ENCODE measurements at places on chromosomes 5 and 9.

GRCh38 chr5:122398016-122398415, 86.0 kb downstream of the SNCAIP start:
- DNase-seq, result no peak

DNA sequence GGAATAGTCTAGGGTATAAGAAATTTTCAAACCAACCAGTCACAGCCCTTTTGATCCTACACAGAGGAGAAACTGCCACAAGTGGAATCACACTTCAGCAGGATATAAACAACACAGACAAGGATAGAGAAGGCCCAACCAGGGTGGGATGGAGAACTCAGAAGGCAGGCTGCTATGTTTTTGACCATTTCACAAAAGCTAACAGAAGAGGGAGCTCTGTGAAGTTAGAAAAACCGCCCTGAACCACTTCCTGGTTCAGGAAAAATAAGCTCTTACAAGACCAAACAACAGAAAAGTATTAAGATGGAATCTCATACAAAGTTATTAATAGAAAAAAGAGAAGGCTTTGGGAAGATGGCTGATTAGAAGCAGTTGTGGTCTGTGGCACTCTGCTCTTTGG, 960 bp upstream of the IFNB1 start:
- no peak for DNase-seq

DNA sequence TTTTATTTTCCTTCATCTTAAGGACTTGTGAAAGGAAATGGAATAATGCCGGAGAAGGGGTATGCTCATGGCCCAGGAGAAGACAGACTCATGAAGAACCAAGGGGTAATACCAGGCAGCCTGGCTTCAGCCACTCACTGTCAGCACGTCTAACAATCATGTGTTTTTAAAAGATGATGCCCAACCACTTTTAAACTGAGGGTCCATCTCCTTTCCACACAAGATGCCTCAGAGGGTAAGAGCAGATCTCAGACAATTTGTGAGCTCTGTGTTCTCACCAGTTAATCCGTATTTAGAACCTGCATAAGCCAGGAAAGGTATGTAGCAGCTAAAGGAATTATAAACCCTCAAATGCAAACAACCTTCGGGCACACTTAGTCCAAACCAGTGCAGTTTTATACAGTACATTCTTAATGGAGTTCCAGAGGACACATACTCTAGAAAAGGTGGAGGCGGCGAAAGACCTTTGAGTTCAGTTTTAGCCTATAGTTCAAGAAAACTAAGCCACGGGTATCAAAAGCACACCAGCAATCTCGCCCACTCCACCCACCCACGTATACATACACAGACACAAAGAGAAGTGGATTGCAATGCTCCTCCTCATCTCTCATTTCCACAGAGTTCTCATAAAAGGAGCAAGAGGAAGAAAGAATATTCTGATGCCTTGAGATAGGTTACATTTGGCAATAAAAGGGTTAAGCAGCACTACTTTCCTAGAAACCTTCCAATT, 2.6 kb downstream of the DIAPH1 start:
- DNase-seq, result no peak

DNA sequence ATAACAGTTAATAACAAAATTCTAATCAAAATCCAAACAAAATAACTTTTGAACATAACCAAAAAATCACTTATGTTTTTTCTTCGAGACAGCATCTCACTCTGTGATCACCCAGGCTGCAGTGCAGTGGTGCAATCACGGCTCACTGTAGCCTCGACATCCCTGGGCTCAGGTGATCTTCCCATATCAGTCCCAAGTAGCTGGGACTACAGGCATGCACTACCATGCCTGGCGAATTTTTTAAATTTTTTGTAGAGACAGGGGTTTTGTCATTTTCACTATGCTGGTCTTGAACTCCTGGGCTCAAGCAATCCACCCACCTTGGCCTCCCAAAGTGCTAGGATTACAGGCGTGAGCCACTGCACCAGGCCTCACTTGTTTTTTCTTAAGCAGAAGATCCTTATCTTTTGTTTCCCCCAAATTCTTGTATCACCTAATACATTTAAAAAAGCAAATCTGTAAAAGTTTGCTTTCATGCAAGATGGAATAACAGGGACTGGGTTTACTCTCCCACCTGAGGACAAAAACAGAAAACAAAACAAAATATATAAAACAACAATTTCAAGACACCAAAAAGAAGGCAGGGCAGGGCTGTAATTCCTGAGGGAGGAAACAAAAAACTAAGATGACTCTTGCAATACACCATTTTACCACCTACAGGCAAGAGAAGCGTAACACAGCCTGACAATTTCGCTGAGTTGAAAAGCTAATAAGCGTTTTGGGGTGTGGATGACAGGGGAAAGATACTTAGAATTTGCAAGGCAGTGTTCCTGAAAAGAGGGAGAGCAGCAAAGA, 71.4 kb downstream of the RAPGEF6 start:
- DNase-seq, result no peak

GRCh38 chr9:1535051-1535450, 480.1 kb upstream of the SMARCA2 start:
- DNase-seq, result no peak

- DNase-seq, result no peak
These were observed 7.7 kb downstream of the CCNI2 start for GRCh38 chr5:132754947-132755346.

Data from activated CD4-positive, alpha-beta T cell treated with anti-CD3 and anti-CD28 coated beads for 24 hours (primary cell).